ENCODE measurements at places on chromosomes 6 and 20.
A peak's percentile ranks its signal among the peaks of the same experiment; 100 is the strongest.

DNA sequence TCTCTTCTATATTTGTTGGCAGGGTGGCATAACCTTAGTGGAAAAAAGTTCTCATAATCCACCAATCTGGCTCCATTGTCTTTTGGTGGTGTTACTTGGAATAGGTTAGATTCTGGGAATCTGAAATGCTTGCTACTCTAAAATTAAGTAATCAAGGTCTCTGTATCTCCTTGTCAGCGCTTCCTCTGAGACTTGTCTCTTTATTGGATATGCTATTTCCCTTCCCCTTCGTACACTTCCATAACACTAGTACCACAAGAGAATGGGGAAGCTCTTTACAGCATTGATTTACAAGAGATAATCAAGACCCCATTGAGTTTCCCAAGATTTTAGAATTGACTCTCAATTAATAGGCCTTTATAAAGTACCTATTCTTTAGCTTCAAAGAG lies 280.2 kb downstream of the ADGB start:
- no peak for DNase-seq

- DNase-seq: no peak
Measured at GRCh38 chr20:47336129-47336754, 20.3 kb downstream of the ZMYND8 start.

- no peak for DNase-seq
Measured at GRCh38 chr6:45209762-45210161, 118.4 kb upstream of the RUNX2 start.

GRCh38 chr6:163383912-163384311 lies 30.6 kb upstream of the QKI start:
- no peak for DNase-seq

DNA sequence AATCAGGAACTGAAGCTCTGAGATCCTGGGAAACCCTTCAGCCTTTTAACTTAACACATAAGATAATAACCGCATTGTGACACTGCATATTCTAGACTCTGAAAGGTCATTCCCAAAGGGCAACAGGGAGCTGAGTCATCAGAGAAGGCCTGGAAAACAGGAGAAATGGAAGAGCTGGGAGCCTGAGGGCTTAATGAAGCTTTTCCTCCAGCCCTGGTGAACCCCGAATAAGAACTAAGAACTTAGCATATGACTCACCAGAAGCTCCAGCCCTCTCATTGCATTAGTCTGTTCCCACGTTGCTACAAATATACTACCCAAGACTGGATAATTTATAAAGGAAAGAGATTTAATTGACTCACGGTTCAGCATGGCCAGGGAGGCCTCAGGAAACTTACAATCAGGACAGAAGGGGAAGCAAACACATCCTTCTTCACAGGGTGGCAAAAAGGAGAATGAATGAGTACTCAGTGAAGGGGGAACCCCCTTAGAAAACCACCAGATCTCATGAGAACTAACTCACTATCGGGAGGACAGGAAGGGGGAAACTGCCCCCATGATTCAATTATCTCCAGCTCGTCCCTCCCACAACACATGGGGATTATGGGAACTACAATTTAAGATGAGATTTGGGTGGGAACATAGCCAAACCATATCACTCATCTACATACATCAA lies 648.5 kb downstream of the TFAP2A start:
- DNase-seq: no peak

DNA sequence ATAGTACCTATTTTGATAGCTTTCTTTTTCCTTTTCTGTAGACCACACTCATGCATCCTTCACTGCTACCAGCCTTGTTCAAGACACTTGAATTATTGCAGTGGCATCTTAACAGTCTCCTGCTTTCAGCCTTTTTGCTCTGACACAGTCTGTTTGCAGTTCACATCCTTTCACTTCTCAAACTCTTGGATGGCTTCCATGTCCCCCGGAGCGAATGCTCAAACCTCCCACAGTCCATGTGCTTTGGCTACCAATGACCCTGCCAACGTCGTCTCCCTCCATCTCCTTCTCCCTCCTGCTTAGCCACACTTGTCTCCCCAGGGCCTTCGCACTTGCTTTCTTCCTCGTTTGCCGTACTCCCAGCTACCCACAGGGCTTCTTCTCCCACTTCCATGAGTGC lies 270.0 kb upstream of the ZFP64 start:
- DNase-seq: no peak

DNA sequence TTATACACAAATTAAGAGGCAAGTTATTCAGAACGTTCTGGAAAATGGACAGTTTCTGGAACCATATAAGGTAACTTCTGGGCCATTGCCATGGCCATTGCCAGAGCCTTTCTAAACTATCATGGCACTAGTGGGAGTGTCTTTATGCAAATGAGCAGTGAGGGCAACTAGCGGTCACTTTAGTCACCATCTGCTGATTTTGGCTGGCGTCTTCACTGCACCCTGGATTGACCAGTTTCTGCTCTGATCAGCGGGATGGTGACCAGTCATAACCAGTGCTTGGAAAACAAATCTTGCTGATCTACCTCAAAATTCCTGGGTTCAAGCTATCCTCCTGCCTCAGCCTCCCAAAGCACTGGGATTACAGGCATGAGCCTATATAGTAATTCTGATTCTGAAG lies 7.3 kb upstream of the SNTA1 start:
- no peak for DNase-seq

GRCh38 chr20:3115190-3116107 lies 30.9 kb upstream of the AVP start:
- DNase-seq: peak; percentile 34

DNA sequence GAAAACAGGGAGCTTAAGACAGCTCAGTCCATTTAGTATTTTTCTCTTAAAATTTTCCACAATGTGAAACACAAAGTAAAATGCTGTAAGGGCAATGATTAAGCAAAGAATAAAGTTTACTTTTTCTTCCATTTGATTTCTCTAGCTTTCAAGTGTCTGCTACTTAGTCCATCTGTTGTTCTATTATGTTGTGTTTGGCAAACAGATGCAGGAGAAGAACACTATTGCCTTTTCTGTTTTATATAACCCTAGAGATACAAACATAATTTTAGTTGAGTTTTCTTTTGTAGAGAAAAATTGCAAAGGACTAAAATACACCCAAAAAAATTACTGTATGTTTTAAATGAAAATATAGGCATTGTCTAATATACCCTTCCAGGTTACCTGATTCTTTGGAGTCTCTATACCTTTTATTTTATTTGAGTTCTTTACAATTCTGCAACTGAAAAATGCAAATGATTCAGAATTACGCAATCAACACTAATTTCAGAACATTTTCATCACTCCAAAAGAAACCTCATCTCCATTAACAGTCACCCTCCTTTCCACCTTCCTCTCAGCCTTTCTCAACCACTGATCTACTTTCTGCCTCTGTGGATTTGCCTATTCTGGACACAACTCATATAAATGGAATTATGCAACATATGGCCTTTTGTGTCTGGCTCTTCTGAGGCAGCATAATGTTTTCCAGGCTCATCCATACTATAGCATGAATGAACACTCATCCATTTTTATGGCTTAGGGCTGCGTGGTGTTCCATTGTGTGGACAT lies 96.9 kb downstream of the MKKS start:
- DNase-seq: no peak

DNA sequence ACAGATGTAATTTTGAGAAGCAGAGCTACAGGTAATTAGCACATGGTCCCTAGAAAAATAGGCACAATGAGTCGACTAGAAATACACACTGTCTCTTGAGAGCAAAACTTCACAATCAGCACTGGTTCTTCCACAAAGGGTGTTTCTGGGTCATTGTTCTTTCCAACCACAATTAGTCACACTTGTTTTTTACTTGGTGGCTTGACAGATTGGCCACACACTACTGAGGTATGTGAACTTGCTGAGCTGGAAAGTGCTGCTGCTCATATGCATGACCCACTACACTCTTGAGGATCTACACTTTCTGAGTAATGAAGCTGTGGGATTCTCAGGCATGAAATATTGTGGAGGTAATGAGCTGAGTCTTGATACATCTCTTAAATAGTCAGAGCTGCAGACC lies 347.7 kb downstream of the BCKDHB start:
- no peak for DNase-seq

GRCh38 chr6:70956191-70956450 lies 739 bp downstream of the B3GAT2 start:
- DNase-seq: no peak

DNA sequence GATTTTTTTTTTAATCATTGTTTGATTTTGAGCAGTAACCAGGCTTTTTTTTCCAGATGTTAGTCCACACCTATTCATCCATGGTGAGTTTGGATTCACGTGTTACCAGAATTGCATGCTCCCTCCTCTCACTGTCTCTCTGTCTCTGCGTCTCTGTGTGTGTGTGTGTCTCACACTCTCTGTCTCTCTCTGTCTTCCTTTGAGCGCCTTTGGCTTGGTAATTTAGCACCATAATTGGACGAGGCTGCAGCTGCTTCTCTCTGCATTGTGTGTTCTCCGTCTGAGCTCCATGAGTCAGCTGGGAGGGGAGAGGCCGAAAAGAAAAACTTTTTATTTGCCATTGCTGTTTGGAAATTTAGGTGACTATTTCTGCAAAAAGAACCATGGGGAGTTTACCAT lies 3.4 kb downstream of the TFAP2B start:
- DNase-seq: no peak

GRCh38 chr20:20803011-20803410 lies 90.6 kb upstream of the RALGAPA2 start:
- no peak for DNase-seq

- no peak for DNase-seq
Measured at GRCh38 chr6:46888031-46888430, 33.7 kb downstream of the ADGRF5 start.

GRCh38 chr6:142694054-142694453 lies 250.9 kb downstream of the HIVEP2 start:
- no peak for DNase-seq

DNA sequence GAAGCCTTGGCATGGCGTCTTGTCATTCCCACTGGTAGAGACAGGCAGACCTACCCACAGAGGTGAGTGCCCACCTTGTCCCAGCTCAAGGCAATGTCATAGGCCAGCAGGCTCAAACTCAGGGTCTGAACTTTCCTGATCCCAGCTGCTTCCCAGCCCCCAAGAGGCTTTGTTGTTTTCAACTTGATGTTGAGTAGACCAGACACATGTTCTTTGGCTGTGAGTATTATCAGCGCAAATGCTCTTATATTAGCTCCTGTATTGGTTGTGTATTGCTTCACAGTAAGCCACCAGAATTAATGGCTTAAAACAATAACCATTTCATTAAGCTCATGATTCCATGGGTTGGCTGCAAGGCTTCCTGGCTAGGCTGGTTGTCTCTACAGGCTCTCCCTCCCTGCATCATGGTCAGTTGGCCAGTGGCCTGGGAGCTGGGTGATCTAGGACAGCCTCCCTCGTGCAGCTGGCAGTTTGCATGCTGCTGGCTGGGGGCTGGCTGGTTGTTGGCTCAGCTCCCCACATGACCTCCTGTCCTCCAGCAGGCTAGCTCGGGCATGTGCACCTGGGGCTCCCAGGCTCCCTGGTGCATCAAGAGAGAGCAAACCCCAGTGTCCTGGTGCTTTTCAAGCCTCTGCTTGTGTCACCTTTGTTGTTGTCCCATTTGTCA lies 21.6 kb downstream of the TOX2 start:
- no peak for DNase-seq

GRCh38 chr6:9002833-9003232 lies 567.5 kb upstream of the SLC35B3 start:
- DNase-seq: no peak

- DNase-seq: no peak
Measured at GRCh38 chr6:24643920-24644319, 2.1 kb downstream of the KIAA0319 start.

DNA sequence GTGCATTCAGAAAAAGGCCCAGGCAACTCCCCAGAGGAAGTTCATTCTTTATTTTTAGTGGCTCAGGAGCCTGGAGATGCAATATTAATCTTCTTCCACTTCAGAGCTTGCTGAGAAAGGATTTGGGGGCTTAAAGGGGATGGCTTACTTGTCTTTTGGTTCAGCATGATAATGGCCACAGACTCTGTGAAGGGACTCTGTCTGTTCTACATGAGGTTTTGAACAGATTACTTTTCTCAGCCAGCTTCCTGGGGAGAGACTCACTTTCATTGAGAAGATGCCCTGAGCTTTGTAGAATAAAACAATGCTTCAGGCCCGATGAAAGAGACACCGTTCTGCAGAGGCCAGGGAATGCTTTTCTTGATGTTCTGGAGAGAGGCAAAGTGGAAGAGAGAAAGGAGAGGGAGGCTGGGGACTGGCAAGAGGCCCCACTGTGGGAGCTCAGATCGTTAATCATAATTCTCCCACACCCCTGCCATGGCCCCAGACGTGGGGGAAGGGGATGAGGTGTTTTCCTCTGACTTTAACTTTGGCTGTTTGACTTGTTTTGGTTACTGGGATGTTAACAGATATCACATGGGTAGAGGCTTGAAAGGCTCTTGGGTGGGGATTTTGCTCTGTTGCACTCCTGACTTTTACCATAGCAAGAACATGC lies 19.1 kb downstream of the SCP2D1 start:
- no peak for DNase-seq

GRCh38 chr6:28160233-28160632 lies 18.6 kb downstream of the ZKSCAN8 start:
- DNase-seq: no peak
